GM12892 (cell line): ENCODE measurements at places on chromosomes 2 and 18.

DNA sequence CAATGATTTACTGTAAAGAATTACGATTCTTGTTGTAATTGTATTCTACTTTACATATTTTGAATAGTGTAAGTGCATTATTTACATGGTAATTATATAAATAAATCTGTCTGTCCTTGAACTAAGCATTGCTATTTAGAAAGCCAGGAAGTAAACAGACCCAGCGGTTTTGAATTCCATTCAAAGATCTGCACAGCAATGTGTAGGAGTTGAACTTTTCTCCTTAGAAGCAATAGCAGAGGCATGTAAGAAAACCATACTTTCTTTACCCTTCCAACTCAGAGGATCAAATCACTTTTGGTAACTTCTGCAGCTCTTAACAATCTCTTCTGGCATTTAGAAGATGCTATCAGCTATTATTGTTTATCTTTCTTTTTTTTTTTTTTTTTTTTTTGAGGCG, 109.2 kb upstream of the VRK2 start:
- no peak for DNase-seq

GRCh38 chr2:118225666-118226065, 137.4 kb downstream of the INSIG2 start:
- no peak for DNase-seq

DNA sequence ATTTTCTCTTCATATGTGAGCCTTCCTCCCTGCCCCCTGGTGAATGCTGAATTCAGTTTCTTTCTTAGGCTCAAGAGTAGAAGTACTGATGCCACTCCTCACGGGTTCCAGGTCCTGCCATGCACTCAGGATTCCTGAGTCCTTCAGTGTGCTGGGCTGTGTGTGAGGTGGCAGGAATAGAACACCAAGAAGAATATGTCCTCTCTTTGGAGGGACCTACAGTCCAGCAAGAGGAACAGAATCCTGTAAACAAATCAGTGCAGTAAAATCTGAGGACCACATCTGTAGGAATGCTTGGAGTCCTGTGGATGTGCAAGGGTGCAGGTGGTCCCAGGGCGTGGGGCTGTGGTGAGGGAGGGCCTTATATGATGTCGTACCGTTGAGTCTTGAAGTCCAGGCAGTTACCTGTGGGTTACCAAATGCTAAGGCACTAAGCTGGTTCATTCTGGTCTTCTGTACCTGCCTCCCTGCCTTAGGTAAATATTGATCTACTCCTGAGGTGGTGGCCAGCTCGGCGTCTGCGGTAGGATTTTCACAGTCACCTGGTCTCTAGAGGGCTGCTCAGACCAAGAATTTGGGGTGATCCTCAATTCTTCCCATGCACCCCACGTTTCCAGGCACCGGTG, 5.5 kb downstream of the ASAP2 start:
- no peak for DNase-seq

- DNase-seq = no peak
Observed at GRCh38 chr2:189127756-189128155, 51.8 kb downstream of the COL5A2 start.

GRCh38 chr2:41966920-41967319, 80.9 kb upstream of the PKDCC start:
- DNase-seq = no peak

- DNase-seq = peak; percentile 52
Observed at GRCh38 chr2:219252900-219253752, at the start of gene TUBA4B. TSS of gene TUBA4B (plus strand) at chr2:219253243. CDS start at chr2:219253408, 165 bp downstream.

GRCh38 chr2:239167766-239168444, 232.9 kb downstream of the HDAC4 start:
- DNase-seq = no peak

DNA sequence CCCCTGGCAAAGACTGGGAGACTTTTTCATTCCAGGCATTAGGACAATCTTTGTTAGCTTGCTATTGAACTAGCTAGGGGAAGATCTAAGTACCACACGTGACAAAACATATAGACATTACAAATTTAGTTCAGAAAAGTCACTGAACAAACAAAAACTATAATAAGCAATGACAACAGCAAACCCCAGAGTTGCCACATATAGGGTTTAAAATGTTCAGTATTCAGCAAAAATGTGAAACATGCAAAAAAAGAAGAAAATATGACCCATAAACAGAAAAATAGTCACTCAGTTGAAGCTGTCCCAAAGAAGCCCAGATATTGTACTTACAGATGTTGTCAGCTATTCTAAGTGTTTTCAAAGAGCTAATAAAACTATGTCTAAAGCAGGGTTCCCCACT, 431.1 kb upstream of the CDH2 start:
- DNase-seq = no peak

DNA sequence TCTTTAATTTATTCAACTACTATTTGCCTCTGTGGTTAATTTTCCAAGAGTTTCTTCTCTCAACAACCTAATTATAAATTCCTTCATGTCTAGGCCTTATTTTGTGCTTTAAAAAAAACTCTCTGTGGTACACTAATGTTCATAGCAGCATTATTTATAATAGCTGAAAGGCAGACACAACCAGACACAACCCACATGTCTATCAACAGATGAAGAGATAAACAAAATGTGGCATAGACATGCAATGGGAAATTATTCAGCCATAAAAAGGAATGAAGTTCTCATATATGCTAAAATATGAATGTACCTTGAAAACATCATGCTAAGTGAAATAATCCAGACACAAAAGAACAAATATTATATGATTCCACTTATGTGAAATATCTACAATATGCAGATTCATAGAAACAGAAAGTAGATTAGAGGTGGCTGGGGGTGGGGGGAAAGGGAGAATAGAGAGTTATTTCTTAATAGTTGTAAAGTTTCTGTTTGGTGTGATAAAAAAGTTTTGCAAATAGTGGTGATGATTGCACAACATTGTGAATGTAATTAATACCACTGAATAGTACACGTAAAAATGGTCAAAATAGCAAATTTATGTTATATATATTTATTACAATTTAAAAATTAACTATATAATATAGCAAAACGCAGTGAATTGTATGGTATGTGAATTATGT, 28.1 kb upstream of the RASGRP3 start:
- DNase-seq = no peak

GRCh38 chr2:108414945-108415344, 34.1 kb upstream of the GCC2 start:
- DNase-seq = no peak

DNA sequence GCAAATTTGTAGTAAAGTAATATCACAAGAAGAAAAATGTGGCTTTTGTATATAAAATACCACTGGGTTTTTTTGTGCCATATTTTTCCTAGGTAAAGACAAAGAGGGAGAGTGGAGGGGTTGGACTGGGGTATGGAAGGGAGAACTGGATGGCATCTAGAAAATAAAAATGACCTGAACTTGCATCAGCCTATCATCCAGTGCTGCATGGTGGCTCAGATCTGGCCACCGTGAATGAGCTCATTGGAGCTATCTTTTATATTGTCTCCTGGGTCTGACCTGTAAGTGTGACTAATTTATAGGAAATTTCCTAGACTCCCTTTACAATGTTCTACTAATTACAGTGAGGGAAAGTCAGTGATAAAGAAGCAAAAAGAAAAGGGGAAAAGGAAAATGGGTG, 369.0 kb downstream of the TMEM182 start:
- DNase-seq = no peak

- no peak for DNase-seq
Observed at GRCh38 chr2:217279140-217279539, 419.3 kb upstream of the TNP1 start.

- DNase-seq = no peak
Observed at GRCh38 chr18:26642440-26643348, 94.3 kb upstream of the KCTD1 start.

DNA sequence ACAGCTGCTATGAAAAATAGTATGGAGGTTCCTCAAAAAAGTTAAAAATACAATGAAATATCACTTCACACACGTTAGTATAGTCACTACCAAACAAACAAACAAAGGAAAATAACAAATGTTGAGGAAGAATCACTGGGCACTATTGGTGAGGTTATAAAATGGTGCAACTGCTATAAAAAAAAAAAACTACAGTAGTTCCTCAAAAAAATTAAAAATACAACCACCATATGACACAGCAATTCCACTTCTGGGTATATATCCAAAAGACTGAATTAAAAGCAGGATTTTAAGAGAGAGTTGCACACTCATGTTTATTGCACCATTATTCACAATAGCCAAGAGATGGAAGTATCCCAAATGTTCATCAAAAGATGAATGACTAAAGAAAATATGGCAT, 80.9 kb upstream of the POU3F3 start:
- no peak for DNase-seq

DNA sequence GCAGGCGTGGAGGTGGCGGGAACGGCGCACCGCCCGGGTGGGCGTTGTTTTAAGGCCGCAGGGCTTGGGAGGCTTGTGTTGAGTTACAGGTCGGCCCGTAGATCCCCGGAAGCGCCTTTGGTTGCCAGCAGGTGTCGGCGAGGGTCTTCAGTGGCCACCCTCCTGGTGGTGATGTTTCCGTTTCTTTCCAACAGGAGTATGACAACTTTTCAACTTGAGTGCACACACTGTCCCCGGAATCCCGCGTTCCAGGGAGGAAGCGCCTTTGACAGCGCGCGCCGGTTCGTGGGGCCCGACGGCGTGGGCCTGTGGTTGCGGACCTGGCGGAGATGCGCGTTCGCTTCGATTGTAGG, 1.0 kb upstream of the HDAC4 start:
- no peak for DNase-seq

GRCh38 chr2:20629581-20630171, 21.2 kb downstream of the HS1BP3 start:
- DNase-seq = no peak

- no peak for DNase-seq
Observed at GRCh38 chr2:222193328-222193983, 105.3 kb downstream of the PAX3 start.

DNA sequence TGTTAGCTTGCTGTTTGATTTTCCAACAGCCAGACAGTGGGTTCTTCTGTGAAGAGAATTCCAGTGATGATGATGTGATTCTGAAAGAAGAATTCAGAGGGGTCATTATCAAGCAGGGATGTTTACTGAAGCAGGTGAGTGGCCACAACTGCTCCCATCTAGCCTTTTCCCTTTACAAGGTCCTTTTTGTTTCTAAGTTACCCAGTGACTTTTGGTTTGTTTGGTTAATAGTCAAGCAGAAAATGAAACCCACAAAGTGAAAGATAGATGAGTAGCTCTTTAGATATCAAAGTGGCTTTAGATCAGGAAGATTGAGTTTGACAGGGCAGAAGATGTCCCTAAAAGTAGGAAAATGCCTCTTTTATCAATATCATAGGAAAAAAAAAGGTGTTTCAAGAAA, 23.3 kb downstream of the PLEK start:
- DNase-seq = no peak

GRCh38 chr2:103361712-103362111, 599.9 kb downstream of the TMEM182 start:
- DNase-seq = no peak

DNA sequence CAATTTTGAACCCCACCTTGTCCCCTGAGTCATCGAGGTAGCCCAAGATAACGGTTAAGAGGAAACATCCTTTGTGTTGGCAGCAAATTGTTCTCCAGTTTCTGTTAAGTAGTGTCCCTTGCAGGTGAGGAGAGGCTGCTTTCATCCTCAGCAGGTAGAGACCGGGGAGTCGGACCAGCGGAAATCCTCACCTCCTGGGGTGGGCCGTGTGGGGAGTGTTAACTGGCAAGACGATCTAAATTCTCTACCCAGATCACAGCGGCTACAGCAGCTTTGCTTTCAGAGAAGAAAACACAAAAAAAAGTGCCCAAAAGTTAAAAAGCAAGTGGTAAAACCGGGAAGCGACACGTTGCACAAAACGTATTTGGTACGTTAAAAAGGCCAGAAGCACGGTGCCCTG, 63.2 kb downstream of the ADI1 start:
- no peak for DNase-seq

DNA sequence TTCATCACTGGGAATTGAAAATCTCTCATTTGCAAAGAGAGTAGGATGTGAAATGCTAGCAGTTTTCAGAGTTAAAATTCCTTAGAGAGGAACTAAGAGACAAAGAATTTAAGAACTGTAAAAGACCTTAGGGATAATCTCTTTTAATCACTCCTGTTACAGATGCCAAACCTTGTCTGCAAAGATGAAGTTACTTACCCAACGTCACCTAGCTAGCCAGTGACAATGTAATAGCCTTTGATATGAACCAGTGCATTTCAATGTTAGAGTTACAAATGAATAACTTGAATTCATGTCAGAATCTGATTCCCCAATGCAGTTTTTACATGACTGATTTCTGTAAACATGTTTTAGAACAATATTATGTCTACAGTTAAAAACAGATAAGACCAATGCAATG, 190.1 kb downstream of the LRP1B start:
- DNase-seq = no peak

GRCh38 chr2:178191004-178191508, 3.3 kb upstream of the OSBPL6 start:
- DNase-seq = no peak

- no peak for DNase-seq
Observed at GRCh38 chr18:74513149-74513882, 17.2 kb downstream of the CNDP2 start.

DNA sequence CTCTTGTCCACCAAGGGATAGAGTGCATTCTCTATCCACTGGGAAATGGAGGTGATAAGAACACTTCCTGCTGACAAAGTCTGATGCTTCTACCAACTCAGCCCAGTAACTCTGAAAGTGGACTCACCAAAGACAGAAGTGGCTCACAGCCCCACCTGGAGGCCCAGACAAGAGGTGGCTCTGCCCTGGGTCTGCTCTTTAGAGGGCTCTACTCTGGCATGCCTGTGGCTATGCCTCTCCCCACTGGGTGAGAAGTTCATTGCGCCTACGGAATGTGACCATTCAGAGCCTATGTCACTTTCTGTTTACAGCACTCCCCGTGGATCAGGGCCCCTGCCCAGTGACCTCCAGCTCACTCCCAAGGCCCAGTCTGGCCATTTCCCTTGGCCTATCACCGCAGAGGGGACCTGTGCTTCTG, 13.5 kb upstream of the XDH start:
- DNase-seq = no peak

DNA sequence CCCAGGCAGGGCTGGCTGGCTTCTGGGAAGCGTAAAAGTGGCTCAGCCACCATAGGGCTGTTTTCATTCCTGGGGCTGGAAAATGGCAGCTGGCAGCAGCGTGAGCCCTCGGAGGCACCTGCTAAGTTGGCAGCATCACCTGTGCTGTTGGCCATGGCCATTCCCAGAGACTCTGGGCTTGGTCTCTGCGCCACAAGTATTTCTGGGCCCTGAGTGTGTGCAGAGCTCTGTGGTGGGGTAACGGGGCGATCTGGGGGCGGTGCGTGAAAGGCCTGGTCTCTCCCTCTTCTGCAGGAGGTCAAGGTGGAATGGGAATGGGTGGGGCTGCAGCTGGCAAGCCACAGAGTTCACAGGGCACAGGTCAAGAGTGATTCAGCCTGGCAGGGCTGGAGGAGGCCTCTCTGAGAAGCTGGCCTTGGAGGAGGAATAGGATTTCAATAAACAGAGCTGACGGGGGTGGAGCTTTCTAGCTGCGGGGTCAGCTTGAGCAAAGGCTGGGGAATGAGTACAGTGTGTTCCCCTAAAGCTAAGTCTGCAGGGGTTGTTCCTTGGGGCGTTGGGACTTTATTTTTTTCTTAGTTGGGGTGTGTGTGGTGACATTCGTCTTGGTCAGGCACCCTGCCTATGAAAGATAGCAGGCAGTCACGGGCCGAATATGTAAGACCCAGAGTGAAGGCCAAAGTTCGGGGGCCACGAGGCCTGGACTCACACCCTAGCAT, 10.3 kb upstream of the NTSR2 start:
- DNase-seq = no peak

GRCh38 chr2:213149294-213149875, 2.0 kb downstream of the IKZF2 start:
- DNase-seq = no peak

- no peak for DNase-seq
Observed at GRCh38 chr18:12630136-12630535, 27.8 kb downstream of the SPIRE1 start.

GRCh38 chr2:223049356-223049755, 2.6 kb upstream of the KCNE4 start:
- no peak for DNase-seq
